ENCODE measurements at places on chromosomes 7 and 10.
A peak's percentile ranks its signal among the peaks of the same experiment; 100 is the strongest.

GRCh38 chr10:110932505-110933180, 13.2 kb downstream of the SHOC2 start:
- no peak for DNase-seq

GRCh38 chr10:71974489-71975021, 10.4 kb downstream of the CHST3 start:
- no peak for DNase-seq

- no peak for DNase-seq
Observed at GRCh38 chr10:133421336-133422222, 2.8 kb downstream of the SPRN start.

DNA sequence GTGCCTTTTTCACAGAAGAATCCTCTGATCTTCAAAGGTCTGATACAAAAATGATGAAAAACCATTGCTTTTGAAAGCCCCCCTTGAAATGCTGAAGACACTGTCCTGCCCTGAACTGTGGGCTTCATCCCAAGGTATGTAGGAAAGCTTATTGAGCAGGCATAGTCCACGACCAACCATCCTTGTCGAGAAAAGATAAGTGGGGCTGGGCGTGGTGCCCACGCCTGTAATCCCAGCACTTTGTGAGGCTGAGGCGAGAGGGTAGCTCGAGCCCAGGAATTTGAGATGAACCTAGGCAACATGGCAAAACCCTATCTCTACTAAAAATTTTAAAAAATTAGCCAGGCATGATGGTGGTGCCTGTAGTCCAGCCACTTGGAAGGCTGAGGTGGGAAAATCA, 25.6 kb downstream of the TACR2 start:
- no peak for DNase-seq

DNA sequence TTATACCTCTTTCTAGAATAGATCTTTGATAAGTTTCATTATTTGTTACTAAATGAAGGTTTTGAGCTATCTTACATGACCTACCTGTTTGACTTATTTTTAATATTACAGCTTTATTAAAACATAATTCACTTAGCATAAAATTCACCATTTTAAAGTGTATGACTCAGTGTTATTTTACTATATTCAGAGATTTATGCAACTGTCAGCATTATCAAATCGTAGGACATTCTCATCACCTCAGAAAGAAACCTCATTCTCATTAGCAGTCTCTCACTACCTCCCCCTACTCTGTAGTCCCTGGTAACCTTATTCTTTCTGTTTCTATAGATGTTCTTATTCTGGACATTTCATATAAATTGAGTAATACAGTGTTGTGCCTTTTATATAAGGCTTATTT, 207.9 kb upstream of the FOXP2 start:
- no peak for DNase-seq

- DNase-seq, result no peak
Observed at GRCh38 chr7:155962191-155962967, 150.1 kb upstream of the SHH start.

DNA sequence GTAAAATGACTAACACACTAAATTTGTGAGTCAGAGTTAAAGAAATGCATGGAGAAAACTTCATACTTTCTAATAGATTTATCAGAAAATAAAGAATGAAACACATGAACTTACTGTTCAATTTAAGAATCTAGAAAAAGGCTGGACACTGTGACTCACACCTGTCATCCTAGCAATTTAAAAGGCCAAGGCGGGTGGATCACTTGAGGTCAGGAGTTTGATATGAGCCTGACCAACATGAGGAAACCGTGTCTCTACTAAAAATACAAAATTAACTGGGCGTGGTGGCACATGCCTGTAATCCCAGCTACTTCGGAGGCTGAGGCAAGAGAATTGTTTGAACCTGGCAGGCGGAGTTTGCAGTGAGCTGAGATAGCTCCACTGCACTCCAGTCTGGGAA, 1106.2 kb upstream of the LRRN3 start:
- DNase-seq, result no peak

- DNase-seq, result no peak
Observed at GRCh38 chr7:120832803-120833202, 25.1 kb downstream of the TSPAN12 start.

GRCh38 chr7:20238754-20239324, 21.7 kb upstream of the MACC1 start:
- DNase-seq, result no peak

DNA sequence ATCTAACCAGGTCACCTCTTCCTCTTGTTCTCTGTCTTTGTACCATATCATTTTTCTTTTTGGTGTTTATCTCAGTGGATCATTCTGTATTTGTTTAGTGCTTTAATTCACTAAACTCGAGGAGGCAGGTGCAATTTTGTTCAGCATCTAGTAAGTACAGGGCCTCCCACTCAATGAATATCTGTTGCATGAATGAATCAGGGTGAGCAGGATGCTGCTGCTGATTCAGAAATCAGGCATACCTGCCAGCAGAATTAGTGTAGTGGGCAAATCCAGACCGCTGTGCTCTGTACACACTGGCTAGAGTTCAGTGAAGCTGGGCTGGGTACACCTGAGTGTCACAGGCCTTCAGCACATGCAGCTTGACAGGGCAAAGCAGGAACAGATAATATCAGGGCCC, 511.9 kb downstream of the SUGCT start:
- DNase-seq, result no peak

DNA sequence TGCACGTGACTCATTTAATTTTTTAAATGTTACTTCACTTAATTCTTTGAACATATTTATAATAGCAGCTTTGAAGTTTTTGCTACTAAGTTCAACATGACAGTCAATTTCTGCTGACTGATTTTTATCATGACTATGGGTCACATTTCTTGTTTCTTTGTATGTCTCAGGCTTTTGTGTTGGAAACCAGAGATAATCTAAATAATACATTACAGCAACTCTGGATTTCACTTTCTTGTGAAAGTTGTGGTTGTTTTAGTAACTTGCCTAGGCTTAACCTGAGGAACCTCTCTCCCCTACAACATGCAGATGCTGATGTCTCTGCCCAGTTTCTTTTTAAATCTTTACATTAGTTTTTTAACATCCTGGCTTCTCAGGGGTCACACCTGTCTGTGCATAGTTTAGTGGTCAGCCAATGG, 180.8 kb downstream of the CCDC71L start:
- DNase-seq, result no peak

- DNase-seq, result no peak
Observed at GRCh38 chr7:135411098-135411497, 98.8 kb downstream of the CNOT4 start.

GRCh38 chr7:43873300-43873699, 4.0 kb upstream of the MRPS24 start:
- DNase-seq, result no peak

GRCh38 chr10:113027574-113028455, 77.8 kb downstream of the TCF7L2 start:
- DNase-seq, result no peak

DNA sequence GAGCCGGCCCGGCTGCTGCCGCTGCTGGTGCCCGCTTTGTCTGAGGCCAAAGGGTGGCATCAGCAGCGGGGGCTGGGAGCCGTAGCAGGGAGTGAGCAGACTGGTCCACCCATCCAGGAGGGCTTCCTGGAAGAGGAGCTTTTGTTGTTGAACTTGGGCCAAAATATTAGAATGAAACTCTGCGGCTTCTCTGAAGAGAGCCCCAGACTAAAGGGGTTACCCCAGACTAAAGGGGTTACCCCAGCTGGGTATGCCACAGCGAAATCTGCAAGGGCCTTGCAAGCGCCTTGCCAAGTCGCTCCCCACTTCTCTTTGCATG, 154.7 kb upstream of the ZMIZ1 start:
- no peak for DNase-seq

GRCh38 chr10:121113385-121113696, 262.2 kb downstream of the WDR11 start:
- no peak for DNase-seq

GRCh38 chr10:116371737-116372136, 47.5 kb downstream of the CCDC172 start:
- DNase-seq, result no peak

- DNase-seq, result no peak
Observed at GRCh38 chr7:135670179-135670578, 7.9 kb downstream of the STMP1 start.

DNA sequence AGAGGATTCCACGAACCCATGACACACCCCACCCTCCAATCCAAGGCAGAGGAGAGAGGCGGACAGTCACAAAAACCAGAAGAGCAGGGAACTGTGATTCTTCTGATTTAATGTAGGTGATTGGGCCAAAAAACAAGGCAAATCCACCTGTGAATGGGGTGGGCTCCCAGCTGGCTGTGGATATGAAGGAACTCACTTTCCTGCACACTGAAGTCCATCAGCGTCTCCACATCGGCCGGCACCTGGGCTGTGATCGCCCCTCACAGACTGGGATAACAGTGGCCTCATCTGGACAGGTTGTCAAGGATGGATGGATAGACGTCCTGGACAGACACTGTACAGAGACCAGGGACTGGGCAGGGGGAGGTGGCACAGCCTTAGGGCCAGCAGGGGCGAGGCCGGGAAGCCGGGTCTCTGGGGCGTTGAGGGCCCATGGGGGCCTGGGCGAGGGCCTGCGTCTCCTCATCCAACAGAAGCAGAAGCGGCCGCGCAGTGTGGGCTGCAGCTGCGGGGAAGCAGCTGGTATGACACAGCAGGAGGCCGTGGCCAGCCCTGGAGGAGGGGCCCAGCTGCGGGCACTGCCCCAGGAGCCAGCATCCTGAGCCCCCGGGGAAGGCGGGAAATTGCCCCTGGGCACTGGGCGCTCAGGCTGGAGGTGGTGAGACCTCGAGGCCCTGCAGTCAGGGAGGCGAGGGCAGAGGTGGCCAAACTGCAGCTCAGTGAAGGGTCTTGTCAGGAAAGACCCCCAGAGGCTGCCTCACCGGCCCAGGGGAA, 54.2 kb downstream of the DIP2C start:
- DNase-seq, result no peak

GRCh38 chr10:74194999-74195398, 44.0 kb downstream of the ADK start:
- DNase-seq, result no peak

- DNase-seq, result no peak
Observed at GRCh38 chr10:35511647-35512046, 93.5 kb upstream of the GJD4 start.

DNA sequence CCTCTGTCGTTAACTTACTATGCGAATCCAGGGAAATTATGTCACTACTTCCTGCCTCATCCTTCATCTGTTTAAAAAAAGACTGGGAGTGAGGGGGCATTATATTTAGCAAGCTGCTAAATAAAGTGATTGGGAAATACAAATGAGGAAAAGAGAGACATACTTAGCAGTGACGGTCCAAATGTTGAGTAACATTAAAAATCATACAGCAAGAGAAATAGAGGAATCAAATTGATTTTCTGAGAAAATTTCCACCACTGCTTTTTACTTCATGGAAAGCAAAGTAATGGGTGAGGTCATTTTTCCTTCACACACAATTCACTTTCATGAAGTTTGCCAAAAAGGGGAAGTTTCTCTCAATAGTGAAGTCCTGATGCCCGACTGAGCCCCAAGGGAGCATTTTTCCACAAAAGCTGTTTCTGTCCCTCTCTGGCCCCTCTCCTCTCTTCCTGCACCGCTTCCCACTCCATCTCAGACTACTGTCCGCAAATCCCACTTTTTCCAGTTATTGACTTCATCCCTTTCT, 61.9 kb upstream of the ADO start:
- DNase-seq, result no peak

- no peak for DNase-seq
Observed at GRCh38 chr10:38007991-38008390, 2.5 kb upstream of the ZNF33A start.

- no peak for DNase-seq
Observed at GRCh38 chr7:137771679-137772078, 75.1 kb downstream of the DGKI start.

DNA sequence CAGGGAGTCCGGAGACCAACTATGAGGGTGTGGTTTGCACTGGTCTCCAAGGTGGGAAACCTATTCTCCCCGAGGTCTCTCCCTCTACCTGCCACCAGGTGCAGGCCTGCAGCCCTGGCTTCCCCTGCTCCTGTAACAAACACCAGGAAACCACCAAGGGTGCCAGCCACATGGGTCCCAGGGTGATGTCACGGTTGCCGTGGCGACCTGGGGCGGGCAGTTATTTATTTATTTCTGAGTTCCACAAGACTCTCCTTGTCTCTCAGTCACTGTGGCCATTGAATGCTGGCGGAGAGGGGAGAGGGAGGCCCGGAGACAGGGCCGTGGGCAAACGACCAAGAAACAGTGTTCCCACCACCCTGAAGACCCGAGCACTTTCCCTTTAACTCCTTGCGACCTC, 27.0 kb downstream of the MMD2 start:
- DNase-seq, result peak; percentile 81

- no peak for DNase-seq
Observed at GRCh38 chr10:131433568-131433967, 122.0 kb upstream of the TCERG1L start.

GRCh38 chr7:98930921-98931320, 52.6 kb downstream of the TRRAP start:
- no peak for DNase-seq

DNA sequence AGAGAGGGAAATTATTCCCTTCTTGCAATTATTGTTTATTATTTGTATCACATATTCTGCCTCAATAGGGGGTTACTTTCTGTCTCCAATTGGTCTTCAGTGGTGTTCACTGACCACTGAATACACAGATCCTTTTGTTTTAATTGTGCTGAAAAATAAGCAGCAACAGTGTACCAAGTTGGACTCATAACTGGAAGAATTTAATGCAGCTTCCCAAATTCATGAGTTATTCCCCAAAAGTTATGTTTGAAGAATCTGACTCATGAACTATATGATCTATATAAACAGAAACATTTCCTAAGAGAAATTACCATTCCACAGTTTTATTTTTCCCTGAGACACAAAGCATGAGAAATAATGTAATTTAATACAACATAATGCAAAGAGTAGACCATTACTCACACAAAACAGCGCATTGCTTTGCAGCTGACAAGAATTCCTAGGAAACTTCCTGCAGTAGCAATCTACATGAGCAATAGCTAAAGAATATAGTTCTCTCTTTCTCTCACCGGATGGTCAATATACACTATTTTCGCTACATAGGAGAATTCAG, 479.2 kb downstream of the HTR7 start:
- DNase-seq, result no peak

GRCh38 chr10:98394851-98395440, 20.0 kb downstream of the PYROXD2 start:
- no peak for DNase-seq

DNA sequence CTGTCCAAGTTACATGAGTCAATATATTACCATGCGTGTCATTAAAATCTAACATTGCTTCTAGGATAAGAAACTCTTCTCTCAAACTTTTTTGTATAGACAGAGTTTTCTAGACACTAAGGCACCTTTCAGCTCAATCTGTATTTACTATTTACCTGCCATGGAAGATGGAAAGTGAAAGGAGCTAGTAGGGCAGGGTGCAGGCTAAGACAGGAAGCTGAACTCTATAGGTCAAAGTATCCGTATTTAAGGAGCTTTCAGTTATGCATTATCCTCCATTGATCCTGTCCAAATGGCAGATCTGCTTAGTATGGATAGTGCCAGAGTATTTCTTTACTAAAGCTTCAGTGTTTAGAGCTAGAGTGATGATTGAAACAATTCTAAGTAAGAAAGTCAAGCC, 612.8 kb downstream of the IPMK start:
- no peak for DNase-seq

DNA sequence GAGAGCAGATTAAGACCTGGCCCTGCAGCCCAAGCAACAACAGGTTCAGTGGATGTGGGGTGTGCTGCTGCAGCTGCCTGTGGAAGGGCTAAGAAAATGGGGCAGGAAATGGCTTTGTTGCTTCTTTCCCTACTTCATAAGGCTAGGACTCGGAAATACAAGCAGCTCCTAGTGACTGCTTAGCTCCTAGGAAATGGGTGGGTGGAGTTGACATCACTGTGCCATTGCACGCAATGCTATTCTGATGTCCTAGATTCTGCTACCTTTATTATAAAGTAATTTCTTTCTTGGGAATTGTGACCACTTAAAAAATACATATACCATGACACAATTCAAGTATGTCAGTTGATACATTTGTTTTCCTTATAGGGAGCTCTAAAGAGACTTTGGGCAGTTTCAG, 155.8 kb downstream of the FANK1 start:
- DNase-seq, result no peak
